ENCODE measurements at places on chromosomes 3 and 15.

DNA sequence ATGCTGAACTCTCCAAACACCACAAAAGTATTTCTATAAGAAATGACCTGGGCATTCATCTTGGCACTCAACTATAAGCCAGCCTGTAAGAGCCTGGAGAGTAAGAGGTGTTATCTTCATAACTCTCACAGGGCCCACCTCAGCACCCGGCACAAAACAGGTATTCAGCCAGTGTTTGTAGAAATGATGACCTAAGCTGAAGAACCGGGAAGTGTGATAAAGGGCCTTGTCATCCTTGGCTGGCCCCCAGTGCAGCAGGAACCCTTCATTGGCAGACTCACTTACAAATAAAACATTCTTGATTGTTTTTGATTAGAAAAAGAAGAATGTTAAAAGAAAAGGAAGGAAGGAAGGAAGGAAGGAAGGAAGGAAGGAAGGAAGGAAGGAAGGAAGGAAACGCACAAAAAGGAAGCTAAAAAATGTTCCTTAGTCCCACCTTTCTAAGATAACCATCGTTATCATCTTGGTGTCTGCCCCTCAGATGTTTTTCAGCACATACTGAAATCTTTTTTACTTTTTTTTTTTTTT is 52.1 kb downstream of the DAPK2 start:
- no peak for DNase-seq

- no peak for DNase-seq
Observed at GRCh38 chr3:15217841-15218267, 11.8 kb downstream of the CAPN7 start.

DNA sequence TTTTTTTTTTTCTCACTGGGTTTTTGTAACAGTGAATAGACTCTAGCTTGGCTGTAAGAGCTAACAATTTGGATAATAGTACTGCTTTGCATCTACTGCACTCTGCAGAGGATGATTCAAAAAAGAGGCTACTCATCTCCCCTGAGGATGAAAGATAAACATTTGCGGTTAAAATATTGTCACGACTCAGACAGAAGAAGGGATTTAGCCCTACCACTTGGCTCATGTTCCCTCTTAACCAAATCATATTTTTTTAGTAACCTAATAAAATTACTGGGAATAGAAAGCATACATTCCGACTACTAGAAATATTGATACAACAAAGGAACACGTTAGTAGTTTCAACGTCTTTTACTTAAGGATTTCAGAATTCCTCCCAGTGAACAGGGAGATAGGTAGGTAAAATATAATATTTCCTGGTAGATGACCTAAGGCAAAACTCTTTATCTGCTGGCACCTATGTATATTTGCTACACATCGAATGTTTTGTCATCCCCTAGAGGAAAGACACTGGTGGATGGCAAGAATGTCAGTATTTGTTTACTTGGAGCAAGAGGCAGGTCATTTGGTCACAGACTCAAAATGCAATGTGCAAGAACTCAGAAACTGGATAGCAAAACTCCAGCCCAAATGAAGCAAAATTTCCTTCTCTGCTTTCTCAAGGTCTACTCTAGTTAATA is 110.8 kb downstream of the GREM1 start:
- no peak for DNase-seq

GRCh38 chr3:25532431-25533162 is 104.5 kb downstream of the RARB start:
- DNase-seq, result no peak

DNA sequence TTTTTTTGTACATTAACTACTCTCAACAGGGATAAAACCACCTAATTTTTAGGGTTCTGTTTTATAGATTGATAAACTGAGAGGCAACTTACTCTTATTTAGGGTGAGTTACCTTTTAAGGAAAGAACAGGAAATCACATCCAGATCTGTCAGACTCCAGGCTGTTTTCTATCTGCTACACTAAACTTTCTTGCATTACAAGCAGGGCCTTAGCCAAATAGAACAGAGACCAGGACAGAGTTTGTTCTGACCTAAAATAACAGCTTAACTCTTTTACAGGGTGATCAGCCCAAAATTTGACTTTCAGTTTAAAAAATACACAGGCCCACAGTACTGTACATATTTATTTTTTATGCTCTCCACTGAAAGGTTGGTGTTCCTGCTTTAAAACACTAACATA is 38.6 kb downstream of the SGO1 start:
- DNase-seq, result no peak

DNA sequence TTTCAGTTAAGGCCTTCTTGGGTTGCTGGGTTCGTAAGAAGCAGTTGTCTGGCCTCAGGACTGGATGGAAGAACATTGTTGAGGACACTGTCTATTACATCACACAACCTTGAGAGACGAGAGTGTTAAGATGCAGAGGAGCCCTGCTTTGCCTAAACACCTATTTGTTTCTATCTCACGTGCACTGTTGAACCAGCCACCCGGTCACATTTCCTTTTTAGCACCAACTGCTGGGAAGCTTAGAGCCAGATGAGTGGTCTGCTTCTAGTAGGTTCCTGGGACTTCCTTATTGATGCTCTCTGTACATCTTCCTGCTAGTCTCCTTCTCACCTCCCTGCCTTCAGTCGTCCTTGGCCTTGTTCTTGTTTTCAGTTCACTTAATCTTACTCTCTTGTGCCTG is 22.3 kb downstream of the CAND2 start:
- no peak for DNase-seq

DNA sequence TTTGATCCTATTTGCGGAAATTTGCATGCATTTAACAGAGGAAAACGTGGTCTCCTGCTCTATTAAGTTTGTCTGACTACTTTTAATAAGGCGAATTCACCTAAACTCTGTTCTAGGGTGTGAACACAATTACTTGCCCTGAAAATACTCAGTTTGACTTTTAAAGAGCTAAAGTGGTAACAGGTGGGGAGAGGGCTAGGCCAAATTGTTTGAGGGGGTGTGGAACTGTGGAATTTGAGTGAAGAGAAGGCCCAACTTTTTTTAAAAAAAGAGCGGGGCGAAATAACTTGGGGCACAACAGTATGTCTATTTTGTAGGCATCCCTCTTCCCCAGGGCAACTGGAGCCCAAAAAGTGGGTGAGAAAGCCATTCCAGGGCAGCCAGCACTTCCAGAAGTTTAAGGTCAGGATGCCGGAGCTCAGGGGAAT is 580 bp upstream of the FXR1 start:
- DNase-seq, result no peak

All from GF-D8 (cell line).